ENCODE measurements at places on chromosomes 1 and 21.

GRCh38 chr1:231935856-231936255, 309.3 kb downstream of the DISC1 start:
- DNase-seq: no peak

- DNase-seq: no peak
Observed at GRCh38 chr1:201556841-201557571, 18.1 kb downstream of the NAV1 start.

- no peak for DNase-seq
Observed at GRCh38 chr1:106620521-106620954, 435.9 kb upstream of the PRMT6 start.

DNA sequence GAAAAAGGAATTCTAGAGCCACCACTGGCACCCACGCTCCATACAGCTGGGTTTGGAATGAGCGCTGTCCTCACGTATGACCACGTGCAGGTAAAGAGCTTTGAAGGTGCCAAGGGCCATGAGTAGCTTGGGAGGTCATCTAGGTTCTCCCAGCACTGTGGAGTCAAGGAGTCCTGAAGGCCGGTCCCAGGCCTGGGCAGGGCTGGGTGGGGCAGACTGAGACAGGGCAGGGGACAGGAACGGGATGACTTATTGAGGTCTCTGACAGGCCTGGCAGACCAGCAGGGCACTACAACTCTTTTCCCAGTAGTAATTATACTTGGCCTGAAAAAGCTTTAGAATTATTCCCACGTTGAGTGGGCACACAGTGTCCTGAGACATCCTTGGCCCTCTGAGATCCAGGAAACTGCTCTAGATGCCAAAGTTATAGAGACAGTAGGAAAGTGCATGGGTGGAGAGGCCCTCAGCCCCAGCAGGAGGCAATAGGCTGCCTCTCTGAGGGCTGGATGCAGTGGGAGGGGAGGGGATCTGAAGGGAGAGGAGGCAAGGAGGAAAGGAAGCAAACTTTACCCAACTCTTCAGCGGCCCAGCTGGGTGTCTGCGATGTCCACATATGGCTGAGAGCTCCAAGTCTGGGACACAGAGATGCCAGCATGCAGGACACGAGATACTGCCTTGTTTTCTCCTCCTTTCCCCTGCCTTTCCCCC, 1.8 kb upstream of the CDA start:
- DNase-seq: no peak

DNA sequence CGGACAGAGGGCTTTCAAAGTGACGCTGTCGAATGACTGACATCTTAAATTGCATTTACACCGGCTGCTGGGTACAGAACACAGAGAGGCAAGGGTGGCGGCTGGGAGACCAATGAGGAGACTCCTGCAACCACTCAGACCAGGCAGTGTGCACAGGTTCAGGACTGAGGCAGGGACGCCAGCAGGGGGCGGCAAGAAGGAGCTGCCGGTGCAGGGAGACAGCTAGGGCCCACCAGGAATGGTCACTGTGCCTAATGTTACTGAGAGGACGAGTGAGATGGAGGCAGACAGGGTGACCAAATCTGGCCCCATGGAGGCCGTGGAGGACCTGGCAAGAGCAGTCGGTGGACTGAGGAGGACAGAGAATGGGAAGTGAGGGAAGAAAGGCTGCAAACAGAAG, 23.5 kb downstream of the GLIS1 start:
- no peak for DNase-seq

All from activated CD4-positive, alpha-beta T cell treated with anti-CD3 and anti-CD28 coated beads, Interleukin-2, amount 10 ng/mL, durations not matched to agents 7 days and 5 days (primary cell).